ENCODE measurements at places on chromosomes 11 and 22. TPM values are rescaled to one million over a fixed set of nuclear protein-coding genes. Genes with fewer than 3 reads are reported as not detected.

DNA sequence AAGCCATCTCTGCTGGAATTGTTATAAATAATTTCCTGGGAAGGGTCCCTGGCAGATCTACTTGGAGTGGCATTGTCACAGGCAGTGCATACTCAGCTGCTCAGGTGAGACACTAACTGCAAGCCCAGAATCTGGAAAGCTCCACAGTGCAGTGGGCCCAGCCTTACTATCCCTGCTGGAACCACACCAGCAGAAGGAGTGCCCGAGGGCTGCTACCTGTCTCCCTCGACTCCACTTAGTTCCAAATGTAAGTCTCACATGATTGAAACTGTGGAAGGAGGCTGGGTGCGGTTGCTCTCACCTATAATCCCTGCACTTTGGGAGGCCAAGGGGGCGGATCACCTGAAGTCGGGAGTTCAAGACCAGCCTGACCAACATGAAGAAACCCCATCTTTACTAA, 14.3 kb upstream of the SYVN1 start:
- no peak for DNase-seq

DNA sequence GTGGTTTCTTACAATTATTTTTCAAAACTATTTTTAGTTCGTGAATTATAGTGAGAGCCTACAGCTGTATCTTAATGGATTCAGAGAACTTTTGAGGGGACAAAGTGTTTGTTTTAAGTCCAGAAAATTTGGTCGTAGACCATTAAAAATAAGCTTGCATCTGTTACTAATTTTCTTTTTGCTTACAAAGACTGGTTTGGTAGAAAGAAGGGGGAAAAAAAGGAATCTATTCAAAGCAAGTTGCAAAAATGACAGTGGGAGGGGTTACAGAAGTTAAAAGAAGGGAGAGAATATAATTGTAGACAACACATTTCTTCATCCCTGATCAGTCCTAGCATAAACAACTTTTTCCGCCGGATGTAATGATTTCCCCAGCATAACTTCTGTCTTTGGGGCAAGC, 72.1 kb downstream of the AMOTL1 start:
- DNase-seq: no peak

- DNase-seq: no peak
Measured at GRCh38 chr22:27686534-27686933, 115.0 kb downstream of the MN1 start.

DNA sequence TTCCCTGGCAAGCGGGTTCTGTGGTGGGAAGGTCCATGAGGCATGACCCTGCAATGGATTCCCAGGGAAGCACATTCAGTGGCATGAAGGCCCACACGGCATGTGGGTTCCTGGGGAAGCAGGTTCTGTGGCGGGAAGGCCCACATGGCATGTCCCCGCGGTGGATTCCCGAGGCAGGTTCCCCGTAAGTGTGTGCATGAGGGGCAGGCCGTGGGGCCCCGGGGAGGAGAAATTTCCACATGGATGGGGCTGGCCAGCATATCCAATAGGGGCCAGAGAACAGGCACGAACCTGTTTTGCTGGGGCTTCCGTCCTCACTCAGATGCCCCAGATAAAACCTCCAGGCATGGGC, 83.7 kb downstream of the PHF21B start:
- no peak for DNase-seq

NAGA gene
- total RNA-seq: 102 TPM

GRCh38 chr11:44226945-44227344, 83.0 kb downstream of the ALX4 start:
- no peak for DNase-seq

- no peak for DNase-seq
Measured at GRCh38 chr22:44721213-44721612, 19.2 kb downstream of the PRR5 start.

- DNase-seq: no peak
Measured at GRCh38 chr11:93957397-93957952, 63.7 kb upstream of the HEPHL1 start.

DNA sequence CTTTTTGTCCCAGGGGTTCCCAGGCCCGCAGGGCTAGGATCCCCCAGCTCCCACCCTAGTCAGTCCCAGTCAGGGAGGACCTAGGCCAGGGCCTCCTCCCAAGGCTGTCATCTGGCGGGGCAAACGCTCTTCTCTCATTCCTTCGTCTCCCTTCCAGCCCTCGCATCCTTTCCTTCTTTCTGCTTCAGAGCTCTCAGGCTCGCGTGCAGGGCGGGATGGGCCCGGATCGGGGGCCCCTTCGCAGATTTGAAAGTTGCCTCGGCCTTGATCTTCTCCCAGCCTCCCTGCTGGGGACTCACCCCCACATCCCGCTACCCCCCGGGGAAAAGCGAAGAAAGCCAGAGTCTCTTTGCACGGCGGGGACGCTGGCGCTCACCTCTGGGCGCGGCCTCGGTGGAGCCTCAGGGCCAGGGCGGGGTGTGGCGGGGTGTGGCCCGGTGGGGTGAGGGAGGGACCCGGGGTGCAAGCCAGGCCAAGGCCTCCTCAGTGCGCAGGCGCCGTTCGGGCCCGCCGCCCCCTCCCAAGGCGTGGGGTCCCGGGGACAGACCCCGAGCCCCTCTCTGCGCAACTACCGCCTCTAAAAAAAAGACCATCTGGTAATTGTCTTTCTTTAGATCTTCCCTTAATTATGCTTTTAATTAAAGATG, 14.8 kb upstream of the PAX6 start:
- no peak for DNase-seq

GRCh38 chr11:94524341-94524740, 12.1 kb downstream of the C11orf97 start:
- DNase-seq: no peak

ELMOD1 gene
- not detected for total RNA-seq

GRCh38 chr11:6057452-6057851, 26.9 kb upstream of the OR56A1 start:
- no peak for DNase-seq

DNA sequence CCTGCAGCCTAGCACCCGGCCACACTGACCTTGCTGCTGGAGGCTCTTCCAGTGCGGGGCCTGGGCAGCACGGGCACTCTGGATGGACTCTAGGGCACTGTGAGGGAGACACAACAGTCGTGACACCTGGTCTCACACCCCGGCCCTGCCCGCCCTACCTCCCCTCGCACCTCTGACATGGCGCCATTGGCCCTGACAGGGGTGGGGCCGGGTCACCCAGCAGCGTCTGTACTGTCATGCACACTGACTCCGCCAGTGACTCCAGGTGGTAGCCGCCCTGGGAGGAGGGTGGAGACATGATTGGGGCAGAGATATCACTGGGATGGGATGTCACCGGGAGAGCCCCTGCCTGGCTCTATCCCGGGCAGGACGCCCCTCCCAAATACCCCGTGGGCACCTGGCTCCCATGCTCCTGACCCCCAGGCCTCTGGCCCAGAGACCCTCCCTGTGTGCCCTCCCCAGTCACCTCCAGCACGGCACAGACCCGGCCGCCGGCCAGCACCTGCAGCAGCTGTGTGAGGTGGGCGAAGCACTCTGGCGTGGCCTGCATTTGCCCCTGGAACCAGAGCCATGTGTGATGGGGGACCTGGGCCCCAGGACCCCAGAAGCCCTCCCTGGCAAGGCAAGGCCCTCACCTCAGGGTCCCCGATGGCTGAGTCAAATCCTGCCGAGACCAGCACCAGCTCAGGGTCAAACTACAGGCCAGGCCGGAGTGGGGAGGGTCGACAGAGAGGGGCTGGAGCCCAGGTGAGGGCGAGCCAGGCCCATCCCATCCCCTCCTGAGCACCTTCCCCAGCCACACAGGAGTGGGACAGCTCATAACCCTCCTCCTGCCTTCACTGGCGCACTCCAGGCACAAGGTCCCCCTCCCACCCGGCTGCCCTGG, 2.6 kb downstream of the HDAC10 start:
- DNase-seq: no peak

GRCh38 chr11:86374586-86374985, at the start of gene CCDC81:
TSS of gene CCDC81 (plus strand) at chr11:86374887. CDS start at chr11:86375164, 277 bp downstream.
- no peak for DNase-seq

CARD16 gene
- 43.3 TPM for total RNA-seq

DNA sequence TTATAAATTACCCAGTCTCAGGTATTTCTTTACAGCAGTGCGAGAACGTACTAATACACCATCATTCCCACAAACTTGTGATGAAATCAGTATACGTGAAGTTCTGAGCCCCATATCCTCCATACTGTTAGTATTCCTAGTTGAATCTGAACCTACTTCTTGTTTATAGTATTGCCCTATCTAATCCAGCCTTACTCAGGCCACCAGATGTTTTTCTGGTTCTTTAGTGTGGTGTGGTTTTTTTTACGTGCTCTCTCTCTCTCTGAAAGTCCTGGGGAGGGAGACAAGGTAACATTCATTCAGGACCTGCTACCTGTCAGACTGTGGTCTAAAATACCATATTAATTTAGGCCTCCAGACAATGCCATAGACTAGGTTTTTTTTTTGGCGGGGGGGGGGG, 47.6 kb upstream of the TEAD1 start:
- no peak for DNase-seq

DNA sequence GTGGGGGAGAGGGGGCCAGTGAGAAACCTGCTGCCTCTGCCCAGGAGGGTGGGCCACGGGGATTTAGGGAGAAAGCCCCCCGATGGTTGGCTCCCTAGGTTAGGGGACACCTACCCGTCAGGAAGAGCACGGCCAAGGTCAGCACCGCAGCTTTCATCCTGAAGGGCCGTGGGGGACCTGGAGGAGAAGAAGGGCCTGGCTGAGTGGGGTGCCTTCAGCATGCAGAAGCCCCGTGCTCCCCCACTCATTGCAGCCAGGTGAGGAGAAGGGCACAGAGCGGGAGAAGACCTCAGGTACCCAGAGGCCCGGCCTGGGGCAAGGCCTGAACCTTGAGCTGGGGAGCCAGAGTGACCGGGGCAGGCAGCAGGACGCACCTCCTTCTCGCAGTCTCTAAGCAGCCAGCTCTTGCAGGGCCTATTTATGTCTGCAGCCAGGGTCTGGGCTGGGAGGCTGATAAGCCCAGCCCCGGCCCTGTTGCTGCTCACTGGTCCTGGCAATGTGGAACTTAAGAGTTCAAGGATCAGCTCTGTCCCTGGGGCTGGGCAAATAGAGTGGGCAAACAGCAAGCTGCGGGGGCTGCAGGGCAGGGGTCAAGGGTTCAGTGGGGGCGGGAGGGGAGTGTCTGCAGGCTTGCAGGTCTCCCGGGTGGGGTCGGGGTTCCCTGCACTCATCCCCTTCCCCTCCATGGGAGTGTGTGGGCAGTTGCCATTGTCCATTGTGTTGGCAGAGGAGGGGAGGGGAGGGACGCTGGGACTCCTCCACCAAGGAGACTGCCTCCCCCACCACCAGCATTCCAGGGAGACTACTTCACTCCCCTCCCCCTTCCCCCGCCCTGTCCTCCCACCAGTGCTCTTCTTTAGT, at the start of gene APOA1:
Gene APOA1, minus strand, starts transcription at position 392 of the 861 bp plus-strand sequence. Its CDS starts 235 bp downstream, at position 157.
- peak; percentile 72 for DNase-seq

DNA sequence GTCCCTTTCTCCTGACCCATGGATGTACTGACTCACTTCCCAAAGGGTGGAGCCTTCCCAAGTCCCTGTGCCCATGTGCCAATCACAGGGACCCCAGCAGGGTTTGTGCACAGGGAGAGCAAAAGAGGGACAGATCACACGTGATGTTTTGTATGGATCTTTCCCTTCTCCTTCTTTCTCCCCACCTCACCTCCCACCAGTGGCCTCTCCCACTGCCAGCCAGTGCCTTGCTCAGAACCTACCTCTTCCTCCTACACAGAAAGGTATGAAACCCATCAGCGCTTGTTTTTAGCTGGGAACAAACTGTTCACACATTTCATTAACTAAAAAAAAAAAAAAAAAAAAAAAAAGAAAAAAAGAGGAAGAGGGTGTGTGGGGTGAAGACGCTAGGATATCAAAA, 112.9 kb downstream of the DSCAML1 start:
- no peak for DNase-seq

HIRA gene
- total RNA-seq: 32.1 TPM

DNA sequence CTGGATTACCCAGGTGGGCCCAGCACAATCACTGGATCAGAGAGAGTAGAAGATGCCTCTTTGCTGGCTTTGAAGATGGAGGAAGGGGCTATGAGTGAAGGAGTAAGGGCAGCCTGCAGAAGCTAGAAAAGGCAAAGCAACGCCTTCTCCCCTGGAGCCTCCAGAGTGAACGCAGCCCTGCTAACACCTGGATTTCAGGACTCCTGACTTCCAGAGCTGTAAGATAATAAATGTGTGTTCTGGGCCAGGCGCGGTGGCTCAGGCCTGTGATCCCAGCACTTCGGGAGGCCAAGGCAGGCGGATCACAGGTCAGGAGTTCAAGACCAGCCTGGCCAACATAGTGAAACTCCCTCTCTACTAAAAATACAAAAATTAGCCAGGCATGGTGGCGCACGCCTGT, 102.4 kb downstream of the MORC2 start:
- no peak for DNase-seq

OR52B6 gene
- total RNA-seq: not detected

GRCh38 chr22:32864041-32864440, 62.5 kb downstream of the TIMP3 start:
- DNase-seq: no peak

RHOD gene
- total RNA-seq: 9.9 TPM

- DNase-seq: no peak
Measured at GRCh38 chr11:115645631-115646317, 141.6 kb upstream of the CADM1 start.

UPK3A gene
- 4.0 TPM for total RNA-seq

CCDC34 gene
- 4.8 TPM for total RNA-seq

All from Peyer's patch (tissue), 4 donors.